ENCODE measurements at places on chromosomes 16 and 17.

DNA sequence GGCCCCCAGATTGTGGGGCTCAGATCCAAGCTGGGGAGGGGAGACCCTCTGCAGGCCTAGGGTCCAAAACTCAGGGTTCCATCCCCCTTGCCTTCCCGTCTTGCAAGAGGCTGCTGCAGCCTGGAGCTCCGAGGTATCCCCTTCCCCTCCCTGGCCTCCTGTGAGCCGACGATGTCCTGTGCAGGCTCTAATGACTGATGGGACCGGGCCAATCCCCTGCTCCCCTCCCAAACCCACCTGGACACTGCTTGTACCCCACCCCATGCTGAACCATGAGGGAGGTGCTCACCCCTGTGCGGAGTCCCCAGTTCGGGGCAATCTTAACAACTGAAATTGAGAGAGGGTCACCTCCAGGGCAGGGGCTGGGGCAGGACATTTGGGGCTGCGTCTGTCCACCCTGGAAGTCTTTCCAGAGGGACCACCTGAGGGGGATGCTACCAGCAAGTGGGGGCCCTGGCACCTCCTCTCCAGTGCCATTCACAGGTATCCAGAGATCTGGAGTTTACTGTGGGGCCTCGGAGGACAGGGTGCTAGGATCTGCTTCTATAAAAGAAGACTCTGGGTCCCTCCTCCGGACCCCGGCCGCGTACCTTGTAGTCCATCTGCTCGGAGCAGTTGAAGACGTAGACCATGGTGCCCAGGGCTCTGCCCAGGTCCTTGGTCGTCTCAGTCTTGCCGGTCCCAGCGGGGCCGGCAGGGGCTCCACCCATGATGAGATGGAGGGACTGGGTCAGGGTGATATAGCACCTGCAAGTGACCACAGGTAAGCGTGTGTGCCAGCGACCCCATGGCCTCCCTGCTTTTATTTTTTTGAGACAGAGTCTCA is 77.3 kb downstream of the DNAH17 start:
- no peak for DNase-seq

- no peak for DNase-seq
Observed at GRCh38 chr16:87585442-87586200, 16.7 kb upstream of the JPH3 start.

DNA sequence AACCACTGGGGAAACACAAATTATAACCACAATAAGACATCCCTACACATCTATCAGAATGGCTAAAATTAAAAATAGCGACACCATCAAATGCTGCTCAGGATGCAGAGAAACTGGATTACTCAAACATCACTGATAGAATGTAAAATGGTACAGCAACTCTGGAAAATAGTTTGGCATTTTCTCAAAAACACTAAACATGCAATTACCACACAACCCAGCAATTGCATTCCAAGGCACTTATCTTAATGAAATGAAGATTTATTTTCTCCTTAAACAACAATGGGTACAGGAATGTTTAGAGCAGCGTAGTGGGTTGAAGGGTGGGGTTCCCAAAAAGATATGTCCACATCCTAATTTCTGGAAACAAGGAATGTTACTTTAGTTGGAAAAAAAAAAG is 309.0 kb upstream of the PMFBP1 start:
- DNase-seq: no peak

DNA sequence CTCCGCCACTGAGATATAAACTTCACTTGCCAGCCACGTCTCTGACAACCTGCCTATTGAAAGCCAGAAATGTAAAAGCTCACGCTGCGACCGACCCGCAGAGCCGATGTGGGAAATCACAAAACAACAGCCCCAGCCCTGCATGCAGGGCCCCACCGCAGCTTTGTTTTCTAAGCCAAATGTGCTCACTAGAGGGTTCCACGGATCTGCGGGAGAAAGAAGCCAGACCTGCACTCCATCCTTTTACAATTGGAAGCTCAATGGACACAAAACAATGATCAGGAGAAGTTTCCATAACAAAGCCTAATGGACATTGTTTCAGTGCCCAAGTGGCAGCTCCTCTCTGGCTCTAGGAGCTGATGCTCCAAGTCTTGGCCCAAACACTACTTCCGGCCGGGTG is 33.1 kb downstream of the WIPI1 start:
- DNase-seq: no peak

- DNase-seq: no peak
Observed at GRCh38 chr17:34616148-34616547, 36.8 kb downstream of the TMEM132E start.

GRCh38 chr17:49076573-49077384 is 55.8 kb upstream of the B4GALNT2 start:
- DNase-seq: no peak

GRCh38 chr16:57089406-57089805 is 3.0 kb upstream of the CPNE2 start:
- DNase-seq: no peak

DNA sequence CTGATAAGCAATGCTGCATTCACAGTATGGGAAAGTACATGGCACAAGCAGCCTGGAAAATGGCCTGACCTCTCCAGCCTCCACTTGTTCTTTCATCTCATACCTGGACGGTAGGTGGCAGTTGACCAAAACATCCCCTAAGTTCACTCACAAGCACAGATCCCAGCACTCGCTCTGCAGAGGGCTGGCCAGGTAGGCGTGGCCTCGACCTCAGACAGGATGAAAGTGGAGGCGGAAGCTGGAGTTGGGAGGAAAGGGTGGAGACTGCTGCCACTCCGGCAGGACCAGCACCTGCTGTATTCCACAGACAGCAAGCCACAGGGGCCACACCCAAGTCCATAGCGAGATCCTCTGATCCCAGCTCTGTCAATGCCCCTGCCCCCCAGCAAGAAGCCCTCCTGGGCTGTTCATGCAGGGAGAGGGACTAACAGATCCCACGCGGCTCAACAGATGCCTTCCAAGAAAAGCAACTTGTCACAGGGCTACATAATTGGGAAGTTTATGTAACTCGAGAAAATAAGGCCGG is 31.3 kb downstream of the ZCCHC14 start:
- DNase-seq: peak; percentile 81

- no peak for DNase-seq
Observed at GRCh38 chr17:30165147-30165546, 48.5 kb downstream of the NSRP1 start.

GRCh38 chr16:12611006-12611477 is 192.6 kb downstream of the CPPED1 start:
- DNase-seq: no peak

GRCh38 chr17:77033892-77034404 is 106.8 kb upstream of the SEC14L1 start:
- no peak for DNase-seq

DNA sequence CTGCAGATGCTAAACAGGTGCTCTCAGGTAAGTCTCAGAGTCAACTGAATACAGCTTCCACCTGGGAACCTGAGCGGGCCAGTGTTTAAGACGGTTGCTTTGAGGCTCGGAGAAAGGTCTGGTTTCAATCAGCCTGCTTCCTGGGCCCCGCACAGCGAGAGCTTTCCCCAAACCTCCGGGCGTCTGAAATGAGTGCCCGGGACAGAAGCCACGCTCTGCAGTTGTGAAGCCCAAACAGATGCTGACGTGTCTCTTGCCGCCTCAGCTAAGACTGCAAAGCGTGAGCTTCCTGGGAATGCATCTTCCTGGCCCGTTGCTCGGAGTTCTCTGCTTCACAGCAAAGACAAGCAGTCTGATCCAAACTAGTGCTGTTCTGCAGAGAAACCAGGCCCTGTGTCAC is 36.7 kb downstream of the PLXDC1 start:
- DNase-seq: no peak

- DNase-seq: no peak
Observed at GRCh38 chr17:80129006-80129565, 17.8 kb downstream of the EIF4A3 start.

DNA sequence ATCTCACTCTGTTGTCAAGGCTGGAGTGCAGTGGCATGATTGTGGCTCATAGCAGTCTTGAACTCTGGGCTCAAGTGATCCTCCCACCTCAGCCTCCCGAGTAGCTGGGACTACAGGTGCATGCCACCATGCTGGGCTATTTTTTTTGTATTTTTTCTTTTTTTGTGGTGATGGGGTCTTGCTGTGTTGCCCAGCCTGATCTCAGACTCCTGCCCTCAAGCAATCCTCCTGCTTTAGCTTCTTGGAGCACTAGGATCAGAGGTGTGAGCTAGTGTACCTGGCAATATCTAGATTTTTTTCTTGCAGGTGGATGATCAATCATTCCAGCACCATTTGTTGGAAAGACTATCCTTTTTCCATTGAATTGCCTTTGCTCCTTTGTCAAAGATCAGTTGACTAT is 52.8 kb upstream of the IL34 start:
- no peak for DNase-seq

DNA sequence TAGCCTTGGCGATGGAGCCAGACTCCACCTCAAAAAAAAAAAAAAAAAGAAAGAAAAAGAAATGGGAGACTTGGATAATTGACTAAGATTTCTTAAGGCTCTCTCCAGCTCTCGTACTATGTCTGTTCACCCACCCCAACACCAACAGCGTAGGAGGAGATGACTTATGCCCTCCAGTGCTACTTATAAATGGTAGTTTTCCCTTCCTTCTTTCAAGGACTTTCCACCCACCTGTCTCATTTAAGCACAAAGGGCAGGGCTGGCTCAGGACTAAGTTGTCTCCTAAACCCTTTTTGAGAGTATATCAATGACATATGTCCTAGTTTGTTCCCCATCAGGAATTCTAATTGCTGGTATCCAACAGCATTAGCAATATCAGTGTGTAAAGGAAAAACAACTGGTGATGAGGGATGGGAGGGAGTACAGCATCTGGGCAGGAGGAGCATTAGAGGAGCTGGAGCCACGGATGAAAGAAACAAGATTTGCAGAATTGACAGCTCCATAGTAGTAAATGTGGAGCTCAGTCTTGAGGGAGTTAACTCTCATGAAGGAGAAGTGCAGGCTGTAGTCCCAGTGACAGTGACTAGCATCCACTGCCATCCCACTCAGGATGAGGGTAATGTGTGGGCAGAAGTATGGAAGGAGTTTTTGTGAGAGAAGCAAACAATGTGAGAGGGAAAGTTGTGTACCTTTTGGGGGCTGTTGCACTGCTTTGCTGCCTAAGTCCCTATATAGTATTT is 17.2 kb downstream of the UBE2Z start:
- DNase-seq: no peak

- DNase-seq: no peak
Observed at GRCh38 chr16:56923481-56924091, 8.4 kb upstream of the HERPUD1 start.

GRCh38 chr16:67063008-67063407 is 34.1 kb downstream of the CBFB start:
- no peak for DNase-seq

- no peak for DNase-seq
Observed at GRCh38 chr17:44023545-44024270, 8.9 kb upstream of the TMEM101 start.

GRCh38 chr17:76872221-76872873 is 4.1 kb downstream of the MGAT5B start:
- peak; percentile 90 for DNase-seq

DNA sequence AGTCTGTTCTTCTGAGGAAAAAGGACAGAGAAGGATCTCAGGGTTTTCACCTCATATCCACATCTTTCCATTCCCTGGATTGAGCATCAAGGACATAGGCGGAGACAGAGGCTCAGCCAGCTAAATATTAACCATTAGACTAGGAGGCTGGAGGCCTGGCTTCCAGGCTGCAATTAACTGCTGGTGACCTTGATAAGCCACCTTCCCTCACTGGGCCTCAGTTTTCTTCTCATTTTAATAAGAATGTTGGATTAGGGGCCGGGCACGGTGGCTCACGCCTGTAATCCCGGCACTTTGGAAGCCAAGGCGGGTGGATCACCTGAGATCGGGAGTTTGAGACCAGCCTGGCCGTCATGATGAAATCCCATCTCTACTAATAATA is 25.6 kb upstream of the CNOT1 start:
- DNase-seq: no peak

GRCh38 chr17:72839131-72839725 is 253.3 kb downstream of the SLC39A11 start:
- no peak for DNase-seq

- DNase-seq: no peak
Observed at GRCh38 chr17:50285941-50286340, 11.7 kb downstream of the TMEM92 start.

DNA sequence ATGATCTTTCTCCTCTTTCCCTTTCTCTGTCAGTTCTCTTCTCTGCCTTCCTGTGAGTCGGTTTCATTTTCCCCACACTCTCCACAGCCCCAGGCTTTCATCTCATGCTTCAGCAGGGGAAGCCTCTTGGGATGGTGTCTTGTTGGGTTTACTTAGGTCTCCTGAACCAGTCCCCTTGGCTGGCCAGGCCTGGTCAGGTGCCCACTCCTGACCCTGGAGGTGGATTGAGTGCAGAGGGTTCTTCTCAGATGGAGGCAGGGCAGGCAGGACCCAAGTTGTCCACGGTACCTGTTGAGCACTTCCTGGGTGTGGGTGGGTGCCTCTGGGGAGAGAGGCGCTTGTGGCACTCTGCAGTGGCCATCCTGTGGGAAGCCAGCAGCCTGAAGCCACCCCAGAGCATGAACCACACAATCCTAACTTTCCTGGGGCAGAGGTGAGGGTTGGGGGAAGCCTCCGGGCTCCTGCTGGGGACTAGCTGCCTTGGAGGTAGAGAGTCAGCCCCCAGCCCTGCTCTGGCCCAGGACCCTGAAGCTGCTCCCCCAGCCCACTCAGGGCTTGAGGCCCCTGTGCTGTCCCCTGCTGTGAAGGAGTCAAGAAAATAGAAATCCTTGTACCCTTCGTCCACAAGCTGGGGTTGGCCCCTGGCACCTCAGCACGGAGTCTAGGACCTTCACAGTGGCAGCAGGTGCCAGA is 2.0 kb upstream of the RAP1GAP2 start:
- DNase-seq: no peak

- DNase-seq: peak; percentile 99
Observed at GRCh38 chr17:59892251-59892923, 356 bp downstream of the TUBD1 start.
